ENCODE measurements at places on chromosomes 6 and 20.

DNA sequence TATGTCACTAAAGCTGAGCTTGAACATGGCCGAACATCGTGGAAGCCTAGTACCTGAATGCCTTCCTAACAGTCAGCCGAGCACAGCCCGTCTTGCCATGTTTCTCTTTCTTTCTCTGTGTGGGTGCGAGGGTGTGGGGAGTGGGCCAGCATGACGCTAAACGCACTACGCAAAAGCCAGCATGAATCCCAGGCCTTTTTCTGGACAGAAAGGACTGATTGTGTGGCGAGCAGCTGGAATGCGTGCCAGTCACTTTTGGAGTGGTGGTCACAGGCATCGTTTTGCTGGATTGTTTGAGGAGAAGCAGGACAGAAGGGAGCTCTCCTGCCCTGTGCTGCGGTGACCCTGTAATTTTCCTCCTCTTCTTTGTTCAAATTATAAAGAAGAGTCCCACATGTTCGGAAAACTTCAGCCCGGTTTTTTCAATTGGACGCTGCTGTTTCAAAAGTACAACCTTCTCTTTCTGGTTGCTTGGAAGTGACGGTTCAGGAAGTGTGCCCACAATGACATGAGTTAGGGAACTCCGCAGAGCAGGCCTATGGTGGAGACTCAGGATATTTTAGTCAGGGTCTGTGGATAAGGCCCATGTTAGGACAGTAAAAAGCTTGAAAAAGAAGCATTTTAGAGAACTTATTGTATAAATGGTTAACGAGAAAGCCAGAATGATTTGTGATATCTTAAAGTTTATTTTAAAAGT is 54.3 kb downstream of the PDE7B start:
- no peak for DNase-seq

DNA sequence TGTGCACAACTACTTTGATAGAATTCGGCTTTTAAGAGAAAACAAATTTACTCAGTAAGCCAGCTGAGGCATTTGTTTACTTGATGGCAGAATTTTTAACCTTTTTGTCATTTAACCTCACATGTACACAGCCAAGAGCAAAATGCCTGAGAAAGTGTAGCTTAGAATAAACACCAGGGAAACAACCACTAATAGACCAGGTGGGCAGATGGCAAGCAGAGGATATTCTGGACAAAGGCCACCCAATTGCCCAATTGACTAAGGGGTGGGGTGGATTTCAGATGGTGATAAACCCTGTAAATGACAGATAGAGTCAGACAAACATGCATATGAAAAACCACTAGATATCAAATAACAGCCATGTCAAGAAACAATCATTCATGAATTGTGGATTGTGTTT is 190.7 kb upstream of the FBXL4 start:
- DNase-seq = no peak

DNA sequence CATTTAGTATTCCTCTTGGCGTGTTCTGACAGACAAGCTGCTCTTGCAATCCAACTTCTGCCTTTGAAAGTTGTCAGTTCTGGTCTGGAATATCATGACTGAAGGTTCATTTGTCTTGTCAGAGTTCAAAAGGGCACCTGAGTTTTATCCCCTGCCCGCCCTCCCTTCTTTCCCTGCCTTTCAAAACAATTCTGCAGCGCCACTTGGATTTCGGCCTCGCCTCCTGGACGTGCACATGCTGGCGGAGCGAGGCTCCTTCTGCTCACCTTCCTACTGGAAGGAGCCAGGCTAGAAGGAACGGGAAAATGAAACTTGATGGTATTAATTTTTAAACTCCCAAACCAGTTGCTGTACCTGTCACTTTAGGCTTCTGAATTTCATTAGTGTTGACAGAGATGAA is 55.7 kb upstream of the HDGFL1 start:
- no peak for DNase-seq

GRCh38 chr20:63049191-63049518 is 42.4 kb upstream of the BHLHE23 start:
- no peak for DNase-seq

GRCh38 chr6:13487122-13488014 is at the start of gene GFOD1:
Gene GFOD1, minus strand, starts transcription at chr6:13487600. Its CDS starts 710 bp downstream, at chr6:13486890.
- DNase-seq = peak; percentile 78

GRCh38 chr6:35341557-35341956 is 801 bp upstream of the PPARD start:
- DNase-seq = no peak

- no peak for DNase-seq
These were observed 51.9 kb downstream of the DLL1 start for GRCh38 chr6:170238741-170239565.

GRCh38 chr6:136539967-136540652 is 10.1 kb downstream of the MAP7 start:
- no peak for DNase-seq

GRCh38 chr6:167485186-167485978 is 160.5 kb downstream of the TTLL2 start:
- DNase-seq = no peak

GRCh38 chr20:3572151-3572550 is 91.0 kb downstream of the GFRA4 start:
- no peak for DNase-seq

GRCh38 chr20:50551288-50551687 is 41.1 kb downstream of the PTPN1 start:
- DNase-seq = no peak

GRCh38 chr20:59784791-59785668 is 148.4 kb downstream of the SYCP2 start:
- no peak for DNase-seq

DNA sequence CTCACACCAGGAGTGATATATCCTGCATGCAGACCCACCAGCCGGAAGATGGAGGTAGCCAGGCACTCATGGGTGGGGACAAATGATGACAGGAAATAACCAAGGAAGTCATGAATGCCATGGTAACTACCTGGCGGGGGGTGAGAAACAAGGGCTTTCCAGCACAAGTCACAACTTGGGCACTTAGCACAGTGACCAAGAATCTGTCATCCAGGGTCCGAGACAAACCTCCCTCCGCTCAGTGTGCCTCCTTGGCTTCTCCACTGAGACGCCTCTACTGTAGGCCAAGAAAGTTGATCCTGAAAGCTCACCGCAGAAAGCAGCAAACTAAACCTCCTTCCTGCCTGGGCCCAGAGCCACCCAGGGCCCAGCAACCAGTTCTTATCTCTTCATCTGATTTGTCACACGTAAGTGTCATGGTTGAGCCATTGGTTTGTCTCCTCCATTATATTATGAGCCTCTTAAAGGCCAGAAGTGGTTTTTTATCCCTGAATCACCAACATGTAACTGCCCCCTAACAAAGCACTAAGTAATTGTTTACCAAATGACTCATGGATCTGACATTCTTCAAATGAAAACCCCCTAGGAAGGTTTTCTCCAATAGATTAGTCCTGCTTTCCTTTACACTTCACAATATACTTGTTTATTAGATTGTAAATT is 84.3 kb upstream of the TAB2 start:
- DNase-seq = peak; percentile 49

GRCh38 chr20:61037498-61037897 is 214.6 kb upstream of the CDH4 start:
- no peak for DNase-seq

DNA sequence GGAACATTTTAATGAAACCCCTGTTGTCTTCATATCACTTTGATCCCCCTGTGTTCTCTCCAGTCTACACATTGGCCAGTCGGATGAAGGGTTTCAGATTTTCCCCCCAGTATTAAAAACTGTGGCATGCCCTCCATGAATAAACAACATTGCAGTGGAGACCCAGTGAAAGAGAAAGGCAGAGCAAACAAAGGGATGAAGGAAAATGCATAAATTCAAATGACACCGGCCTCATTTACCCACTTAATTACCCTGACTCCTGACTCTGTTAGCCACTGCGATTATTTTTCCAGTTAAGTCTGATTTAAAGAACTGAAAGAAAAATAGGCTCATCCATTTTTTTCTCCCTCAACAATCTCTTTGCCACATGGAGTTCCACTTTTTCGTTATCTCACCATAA is 569.2 kb downstream of the TFAP2B start:
- no peak for DNase-seq

- no peak for DNase-seq
These were observed 61.7 kb downstream of the CD40 start for GRCh38 chr20:46179862-46180261.

DNA sequence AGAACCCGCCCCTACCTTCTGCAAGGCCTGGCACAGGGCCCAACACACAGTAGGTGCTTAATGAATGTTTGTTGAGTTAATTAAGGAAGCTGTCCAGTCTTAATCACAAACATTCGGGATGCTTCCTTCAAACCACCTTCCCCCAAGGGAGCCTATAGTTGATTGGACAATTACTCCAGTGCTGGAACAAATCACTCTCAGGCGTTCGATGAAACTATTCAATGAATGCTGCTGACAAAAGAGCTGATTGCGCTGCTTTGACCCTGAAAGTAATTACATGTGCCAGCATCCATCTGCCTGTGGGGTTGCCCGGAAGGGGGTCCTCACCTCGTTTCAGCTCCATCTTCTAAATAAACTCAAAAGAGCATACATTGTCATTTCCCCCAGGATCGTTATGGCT is 112.0 kb upstream of the SRSF6 start:
- DNase-seq = no peak

GRCh38 chr20:34199183-34199582 is 42.0 kb upstream of the ASIP start:
- DNase-seq = no peak

DNA sequence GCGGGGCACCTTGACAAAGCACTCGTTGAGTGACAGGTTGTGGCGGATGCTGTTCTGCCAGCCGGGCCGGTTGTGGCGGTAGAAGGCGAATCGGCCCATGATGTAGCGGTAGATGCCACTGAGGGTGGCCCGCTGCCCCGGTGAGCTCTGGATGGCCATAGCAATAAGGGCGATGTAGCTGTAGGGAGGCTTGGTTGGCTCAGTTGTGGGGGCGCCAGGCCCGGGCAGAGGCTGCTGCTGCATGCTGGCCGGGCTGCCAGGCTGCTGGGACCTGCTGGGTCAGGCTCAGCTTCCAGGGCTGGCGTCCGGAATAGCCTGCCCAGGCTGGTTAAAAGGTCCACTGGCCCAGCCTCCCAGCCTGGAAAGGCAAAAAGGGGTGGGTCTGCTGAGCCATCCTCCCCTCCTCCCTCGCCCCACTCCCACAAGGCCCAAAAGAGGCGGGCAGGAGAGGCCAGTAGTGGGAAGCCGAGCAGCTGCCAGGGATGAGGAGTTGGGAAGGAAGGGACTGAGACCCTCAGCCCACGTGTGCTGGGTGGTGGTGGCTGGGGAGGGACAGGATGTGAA is at the start of gene FOXS1:
FOXS1 (minus strand) TSS at position 305 of the 564 bp plus-strand sequence; CDS start at position 243, 62 bp downstream.
- DNase-seq = no peak

DNA sequence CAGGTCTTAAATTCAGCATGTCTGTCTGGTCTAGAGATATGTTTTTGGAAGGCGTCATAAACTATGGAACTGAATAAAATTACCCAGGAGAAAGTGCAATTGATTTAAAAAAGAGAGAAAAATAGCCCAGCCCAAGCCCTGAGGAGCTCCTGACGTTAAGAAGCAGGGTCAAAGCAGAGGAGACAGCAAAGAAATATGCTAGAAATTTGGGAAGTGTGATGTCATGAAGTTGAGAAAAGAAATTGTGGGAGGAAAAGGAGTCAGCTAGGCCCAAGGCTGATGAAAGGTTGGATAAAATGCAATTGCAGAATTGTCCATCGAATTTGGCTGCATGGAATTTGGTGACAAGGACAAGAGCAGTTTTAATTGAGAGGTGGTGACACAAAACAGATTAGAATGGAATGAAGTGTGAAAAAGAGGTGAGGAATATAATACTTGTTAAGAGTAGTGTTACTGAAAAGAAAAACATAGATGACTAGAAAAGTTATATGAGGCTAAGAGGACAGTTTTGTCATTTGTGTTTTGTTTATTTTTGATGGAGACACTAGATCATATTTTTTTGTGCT is 381.6 kb downstream of the LAMA2 start:
- no peak for DNase-seq

DNA sequence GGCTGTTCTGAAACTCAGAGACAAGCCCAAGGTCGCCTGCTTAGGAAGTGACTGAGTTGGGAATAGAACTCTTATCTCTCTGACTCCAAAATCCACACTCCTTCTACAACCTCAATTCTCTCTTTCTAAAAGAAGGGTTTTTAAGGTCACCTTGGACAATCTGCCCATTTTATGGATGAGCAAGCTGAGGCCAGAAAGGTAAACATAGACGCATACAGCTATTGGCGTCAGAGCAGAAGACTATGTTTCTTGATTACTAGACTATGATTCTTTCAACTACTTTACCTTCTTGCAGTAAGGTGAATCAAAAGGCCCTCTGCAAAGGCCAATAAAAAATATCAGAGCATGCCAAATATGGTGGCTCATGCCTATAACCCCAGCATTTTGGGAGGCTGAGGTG is 276.6 kb downstream of the CLIC5 start:
- no peak for DNase-seq

DNA sequence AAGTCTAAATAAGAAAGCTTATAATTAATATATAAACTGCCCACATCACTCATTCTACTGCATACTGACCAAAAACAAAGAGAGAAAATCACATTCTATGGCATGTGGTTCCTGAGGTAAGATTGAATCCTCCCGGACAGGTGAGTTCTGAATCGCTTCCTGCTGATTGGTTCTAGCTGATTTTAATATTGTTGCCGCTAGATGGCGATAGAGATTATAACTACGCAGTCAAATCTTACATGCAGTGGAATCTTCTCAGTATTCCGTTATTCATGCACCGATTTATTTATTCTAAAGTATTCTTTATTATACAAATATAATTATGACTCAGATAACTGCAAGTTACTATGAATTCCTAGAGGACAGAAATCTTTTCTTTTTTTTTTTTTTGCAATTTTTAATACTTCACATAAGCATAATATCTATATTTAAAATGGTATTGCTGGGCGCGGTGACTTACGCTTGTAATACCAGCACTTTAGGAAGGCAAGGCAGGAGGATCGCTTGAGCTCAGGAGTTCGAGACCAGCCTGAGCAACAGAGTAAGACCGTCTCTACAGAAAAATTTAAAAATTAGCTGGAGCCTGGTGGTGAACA is 24.2 kb upstream of the TMX4 start:
- no peak for DNase-seq

- DNase-seq = no peak
These were observed 10.4 kb upstream of the CALHM5 start for GRCh38 chr6:116500969-116501433.

- no peak for DNase-seq
These were observed 348.1 kb downstream of the CDC5L start for GRCh38 chr6:44735630-44735963.

GRCh38 chr6:63186970-63187369 is 24.3 kb upstream of the FKBP1C start:
- no peak for DNase-seq

DNA sequence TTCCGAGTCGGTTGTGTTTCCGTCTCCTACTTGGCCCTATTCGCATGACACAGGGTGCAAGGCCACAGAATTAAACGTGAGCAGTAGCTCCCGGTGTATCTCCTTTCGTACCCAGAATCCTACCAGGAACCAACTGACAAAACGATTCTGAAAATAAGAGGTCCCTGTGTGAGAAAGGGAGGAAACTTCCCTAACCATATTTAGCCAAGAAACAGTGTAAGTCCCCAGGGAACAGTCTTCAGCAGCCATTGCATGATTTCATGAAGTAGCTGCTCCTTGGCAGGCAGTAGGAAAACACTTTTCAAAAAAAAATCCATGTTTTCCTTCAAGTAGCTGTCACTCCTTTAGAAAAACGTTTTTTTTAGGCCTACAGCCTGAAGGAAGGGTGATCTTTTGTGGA is 46.9 kb downstream of the PDE10A start:
- DNase-seq = no peak

- DNase-seq = no peak
These were observed 138.1 kb downstream of the TMEM242 start for GRCh38 chr6:157185171-157185570.

GRCh38 chr6:170038708-170039107 is 252.2 kb downstream of the DLL1 start:
- DNase-seq = no peak

GRCh38 chr20:36132802-36133211 is 21.7 kb upstream of the EPB41L1 start:
- no peak for DNase-seq

Measured in activated T-cell treated with anti-CD3 and anti-CD28 coated beads, Interleukin-2, amount 50 U/mL, for 1 hour (primary cell).